ENCODE measurements at places on chromosomes 11 and 22.
A peak's percentile ranks its signal among the peaks of the same experiment; 100 is the strongest.

GRCh38 chr22:43260331-43261231 lies 73.6 kb upstream of the TTLL12 start:
- no peak for DNase-seq

DNA sequence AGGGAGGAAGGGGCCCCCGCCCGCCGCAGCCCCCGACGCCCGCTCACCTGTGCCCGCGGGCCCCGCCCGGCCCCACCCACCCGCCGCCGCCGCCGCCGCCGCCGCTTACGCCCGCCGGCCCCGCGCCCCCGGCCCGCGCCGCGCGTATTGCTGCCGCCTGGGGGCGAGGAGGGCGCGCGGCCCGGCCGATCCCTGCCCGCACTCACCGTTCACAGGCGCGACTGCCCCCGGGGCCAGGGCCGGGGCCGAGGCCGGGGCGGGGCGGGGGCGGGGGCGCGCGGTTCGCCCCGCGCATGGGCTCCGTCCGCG lies 212 bp downstream of the HRAS start:
- DNase-seq: no peak

GRCh38 chr22:17853073-17853472 lies 78.8 kb upstream of the BID start:
- peak; percentile 31 for DNase-seq

- DNase-seq: no peak
These were observed 101.6 kb downstream of the CSNK2A3 start for GRCh38 chr11:11251394-11251970.

DNA sequence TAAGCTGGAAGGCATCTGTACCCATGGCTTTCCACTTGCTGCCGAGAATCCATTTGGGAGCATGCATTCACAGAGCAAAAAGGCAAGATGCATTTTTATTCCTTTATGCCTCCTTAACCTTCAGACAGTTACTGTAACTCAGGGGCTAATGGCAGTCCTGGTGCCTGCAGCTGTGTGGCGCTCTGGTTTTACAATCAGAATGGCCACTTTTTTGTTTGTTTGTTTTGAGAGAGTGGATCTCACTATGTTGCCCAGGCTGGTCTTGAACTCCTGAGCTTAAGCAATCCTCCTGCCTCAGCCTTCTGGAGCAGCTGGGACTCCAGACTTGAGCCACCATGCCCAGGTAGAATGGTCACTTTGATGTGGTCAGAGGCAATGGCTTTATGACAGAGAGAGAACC lies 101.8 kb downstream of the NAV2 start:
- DNase-seq: peak; percentile 29

GRCh38 chr11:111602865-111603610 lies 789 bp downstream of the SIK2 start:
- peak; percentile 41 for DNase-seq

DNA sequence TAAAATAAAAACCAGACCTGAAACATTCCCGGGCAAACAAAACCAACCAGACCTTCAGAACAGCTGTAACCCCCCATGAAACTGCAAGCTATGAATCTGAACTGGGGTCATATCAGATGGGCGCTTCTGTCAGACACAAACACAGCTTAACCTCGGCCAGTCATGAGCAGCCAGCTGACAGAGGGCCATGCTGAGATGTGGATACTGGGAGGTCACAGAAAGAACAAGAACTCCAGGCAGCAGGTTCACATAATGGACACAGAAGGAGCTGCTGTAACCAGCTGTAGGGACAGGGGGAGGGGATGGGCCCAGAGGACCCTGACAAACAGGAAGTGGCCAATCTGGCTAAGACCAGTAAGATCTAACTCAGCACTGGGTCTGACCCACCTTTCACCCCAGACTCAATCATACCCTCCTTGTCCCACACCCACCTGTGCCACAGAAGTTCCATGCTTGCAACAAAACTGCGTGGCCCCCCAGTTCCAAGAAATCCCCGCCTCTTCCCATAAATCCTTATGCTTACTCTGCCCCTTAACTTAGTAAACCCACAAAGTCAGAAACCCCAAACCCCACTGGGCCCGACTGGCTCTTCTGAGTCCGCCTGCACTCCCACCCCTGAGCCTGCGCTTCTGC lies 4.0 kb downstream of the APOL4 start:
- no peak for DNase-seq

DNA sequence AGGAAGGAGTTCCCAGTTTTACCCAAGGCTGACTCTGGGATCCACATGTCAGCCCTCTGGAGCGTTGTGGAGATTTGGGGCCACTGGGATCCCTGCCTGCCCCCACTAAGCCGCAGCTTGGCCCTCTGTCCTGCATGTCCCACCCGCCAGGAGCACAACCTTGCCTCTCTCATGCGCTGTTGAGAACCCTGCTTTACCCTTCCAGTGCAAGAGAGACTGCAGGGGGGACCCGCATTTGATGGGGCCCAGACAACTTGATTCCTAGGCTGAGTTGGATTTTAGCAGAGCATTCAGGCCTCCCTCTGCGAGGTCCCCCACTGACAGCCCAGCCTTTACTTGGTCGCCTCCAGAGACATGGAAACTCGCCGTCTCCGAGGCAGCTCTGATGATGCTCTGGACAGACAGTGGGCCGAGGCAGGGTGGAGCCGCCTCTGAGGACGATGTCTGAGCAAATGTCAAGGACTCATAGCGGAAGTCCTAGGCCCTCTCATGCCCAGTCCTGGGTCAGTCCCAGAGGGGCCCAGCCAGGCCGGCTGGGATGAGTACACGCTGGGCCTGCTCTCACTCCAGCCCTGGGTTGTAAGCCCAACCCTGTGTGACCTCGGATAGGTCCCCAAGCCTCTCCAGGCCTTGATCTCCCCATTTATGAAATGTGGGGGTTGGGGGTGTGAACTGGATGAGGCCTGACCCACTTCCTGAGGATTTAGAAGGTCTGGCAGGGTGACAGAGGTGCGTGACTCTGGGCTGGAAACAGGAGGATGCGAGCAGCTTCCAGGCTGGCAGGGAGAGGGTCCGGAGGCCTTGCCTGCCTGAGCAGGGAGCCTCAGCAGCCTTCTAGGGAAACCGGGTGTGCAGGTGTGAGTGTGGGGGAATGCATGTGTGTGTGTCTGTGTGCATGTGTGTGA lies 630 bp downstream of the CD5 start:
- DNase-seq: no peak

- DNase-seq: no peak
These were observed 30.9 kb downstream of the INSC start for GRCh38 chr11:15145615-15146014.

DNA sequence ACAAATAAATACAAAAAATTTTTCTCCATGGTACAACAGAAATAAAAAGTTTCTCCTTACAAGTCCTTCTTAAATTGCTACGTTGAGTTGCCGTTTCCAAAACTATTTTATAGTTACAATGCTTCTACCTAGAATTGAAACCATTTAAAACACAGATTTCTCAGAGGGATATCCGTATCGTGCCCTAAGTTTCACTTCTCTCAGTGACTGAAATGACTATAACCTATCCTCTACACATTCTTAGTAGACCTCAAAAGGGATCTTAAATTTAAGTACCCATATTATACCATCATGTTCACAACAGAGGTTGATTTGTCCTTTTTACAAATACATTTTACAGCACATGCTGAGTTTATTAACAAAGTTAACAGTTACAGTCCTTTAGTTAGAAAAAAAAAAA lies 44.1 kb downstream of the USP28 start:
- no peak for DNase-seq

- no peak for DNase-seq
These were observed 78.0 kb downstream of the TSPAN18 start for GRCh38 chr11:44804449-44805437.

DNA sequence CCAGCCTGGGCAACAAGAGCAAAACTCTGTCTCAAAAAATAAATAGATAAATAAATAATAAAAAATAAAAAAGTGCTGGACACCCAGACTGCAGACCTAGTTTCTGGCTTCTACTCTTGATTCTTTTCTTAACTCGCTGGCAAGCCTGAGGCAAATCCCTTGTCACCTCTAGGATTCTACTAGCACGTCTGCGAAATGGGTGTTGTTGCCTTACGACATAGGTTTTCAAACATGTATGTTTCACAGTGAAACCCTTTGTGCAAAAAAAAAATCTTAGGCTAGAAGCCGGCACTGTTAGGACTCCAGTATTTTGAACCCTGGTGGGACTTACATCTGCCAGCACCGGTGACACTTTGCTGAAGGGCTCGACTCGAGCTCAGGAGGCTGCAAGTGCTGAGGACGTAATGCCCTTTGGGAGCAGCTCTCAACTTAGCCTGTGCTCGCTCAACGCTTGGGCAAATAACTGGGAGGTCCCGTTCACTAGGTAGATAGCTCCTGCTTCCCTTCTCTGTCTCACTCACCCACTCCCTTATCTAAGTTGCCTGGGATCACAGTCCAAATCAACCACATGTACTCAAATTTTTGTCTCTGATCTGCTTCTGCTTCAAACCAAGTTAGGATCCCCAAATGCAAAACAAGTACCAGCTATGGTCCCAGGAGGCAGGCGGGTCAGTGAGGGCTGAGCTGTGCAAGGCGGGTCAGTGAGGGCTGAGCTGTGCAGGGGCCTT lies 34.7 kb upstream of the MYH9 start:
- DNase-seq: no peak

- no peak for DNase-seq
These were observed 105.5 kb downstream of the KCNC1 start for GRCh38 chr11:17840101-17840548.

GRCh38 chr11:102238391-102238821 lies 78.9 kb upstream of the BIRC3 start:
- no peak for DNase-seq

GRCh38 chr11:12691473-12691872 lies 17.3 kb downstream of the TEAD1 start:
- DNase-seq: no peak

DNA sequence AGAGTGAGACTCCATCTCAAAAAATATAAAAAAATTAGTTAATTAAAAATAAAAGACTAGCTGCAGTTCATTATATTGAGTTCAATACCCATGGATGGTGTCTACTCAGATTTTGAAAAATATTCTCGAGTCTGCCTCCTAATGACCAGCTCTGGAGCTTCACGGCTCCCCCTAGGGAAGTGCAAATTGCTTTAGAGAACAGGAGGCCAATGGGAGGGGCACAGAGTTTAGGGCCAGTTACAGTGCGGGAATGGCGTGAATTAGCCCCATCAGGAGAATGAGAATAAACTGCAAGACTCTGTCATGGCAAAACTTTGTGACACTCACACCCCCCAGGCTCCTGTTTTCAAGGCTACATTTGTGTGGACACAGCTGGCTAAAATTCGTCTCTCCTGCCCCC lies 4.6 kb downstream of the FGF4 start:
- no peak for DNase-seq

GRCh38 chr11:11332141-11332710 lies 20.8 kb downstream of the CSNK2A3 start:
- no peak for DNase-seq

DNA sequence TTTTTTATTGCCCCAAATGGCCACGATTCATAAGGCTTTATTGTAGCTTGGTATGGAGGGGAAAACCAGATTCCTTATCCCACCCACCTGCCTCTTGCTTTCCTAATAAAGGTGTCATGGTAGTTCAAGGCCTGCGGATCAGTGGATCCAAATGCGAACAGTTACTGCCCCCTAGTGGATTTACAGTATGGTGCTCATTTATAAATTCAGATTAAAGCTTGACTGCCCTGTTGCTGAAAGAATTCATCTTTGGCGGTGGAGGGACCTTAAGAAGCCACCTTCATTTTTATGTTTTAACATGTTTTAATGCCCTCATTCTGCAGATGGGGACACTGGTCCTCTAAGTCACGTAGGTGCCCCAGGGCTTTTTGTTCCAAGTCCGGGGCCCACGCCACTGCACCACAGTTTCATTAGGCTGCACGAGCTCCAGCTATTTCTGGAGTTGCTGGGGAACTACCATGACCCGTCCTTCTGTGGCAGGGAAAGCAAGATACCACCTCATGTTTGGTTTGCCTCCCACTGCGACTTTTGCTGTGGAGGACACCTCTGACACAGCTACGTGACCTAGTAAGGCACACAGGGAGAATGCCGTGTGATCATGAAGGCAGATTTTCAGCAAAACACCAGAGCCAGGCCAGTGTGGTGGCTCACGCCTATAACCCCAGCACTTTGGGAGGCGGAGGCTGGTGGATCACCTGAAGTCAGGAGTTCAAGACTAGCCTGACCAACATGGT lies 15.6 kb upstream of the INCENP start:
- peak; percentile 78 for DNase-seq

DNA sequence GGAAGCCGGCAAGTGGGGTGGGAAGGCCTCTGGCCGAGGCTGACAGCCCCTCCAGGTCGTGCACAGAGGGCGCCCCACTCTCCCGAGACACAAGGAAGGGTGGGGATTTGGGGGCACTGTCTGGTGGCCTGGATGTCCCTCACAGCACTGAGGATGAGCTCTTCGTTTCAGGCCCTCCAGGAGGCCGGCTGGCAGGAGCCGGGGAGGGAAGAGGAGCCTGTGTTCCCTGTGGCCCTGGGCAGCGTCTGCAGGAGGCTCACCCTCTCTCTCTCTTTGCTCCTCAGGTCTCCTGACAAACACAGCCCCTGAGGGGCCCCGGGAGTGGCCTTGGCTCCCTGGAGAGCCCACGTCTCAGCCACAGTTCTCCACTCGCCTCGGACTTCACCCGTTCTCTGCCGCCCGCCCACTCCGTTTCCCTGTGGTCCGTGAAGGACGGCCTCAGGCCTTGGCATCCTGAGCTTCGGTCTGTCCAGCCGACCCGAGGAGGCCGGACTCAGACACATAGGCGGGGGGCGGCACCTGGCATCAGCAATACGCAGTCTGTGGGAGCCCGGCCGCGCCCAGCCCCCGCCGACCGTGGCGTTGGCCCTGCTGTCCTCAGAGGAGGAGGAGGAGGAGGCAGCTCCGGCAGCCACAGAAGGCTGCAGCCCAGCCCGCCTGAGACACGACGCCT lies 1078.0 kb downstream of the BRD1 start:
- DNase-seq: no peak

DNA sequence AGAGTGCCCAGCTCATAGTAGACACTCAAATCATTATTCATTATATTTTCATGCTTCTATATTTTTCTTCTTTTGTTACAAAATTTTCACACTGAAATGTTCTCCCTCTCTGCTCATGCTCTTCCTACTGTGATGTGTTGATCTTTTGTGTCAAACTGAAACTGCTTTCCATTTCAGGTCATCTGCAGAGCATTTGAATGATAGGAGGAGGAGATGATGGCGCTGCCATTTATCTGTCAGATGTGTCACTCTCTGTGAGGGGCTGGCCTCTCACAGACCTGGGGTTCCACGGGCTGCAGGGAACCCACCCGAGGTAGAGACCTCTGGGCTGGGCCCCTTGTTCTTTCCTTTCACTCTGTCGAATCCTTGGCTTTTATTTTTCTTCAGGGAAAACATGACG lies 41.1 kb downstream of the OR10A6 start:
- no peak for DNase-seq

DNA sequence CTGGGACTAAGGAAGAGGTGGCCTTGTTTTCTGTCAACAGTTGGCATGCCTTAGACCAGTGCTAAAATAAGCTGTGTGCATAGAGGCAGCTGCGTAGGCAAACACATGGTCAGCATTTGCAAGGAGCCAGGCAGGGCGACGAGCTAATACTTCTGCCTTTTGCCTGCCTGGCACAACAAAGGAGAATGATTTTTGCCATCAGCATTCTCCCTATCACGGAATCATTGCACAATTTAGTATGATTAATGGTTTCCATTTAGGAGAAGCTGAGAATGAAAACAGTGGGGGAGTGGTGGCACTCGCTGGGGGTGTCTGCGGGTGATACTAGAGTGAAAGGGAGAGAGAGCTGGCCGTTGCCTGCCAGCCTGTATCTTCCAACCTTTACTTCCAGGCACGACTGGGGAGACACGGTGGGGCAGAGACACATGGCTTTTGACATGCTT lies 336.0 kb downstream of the CADM1 start:
- no peak for DNase-seq

- no peak for DNase-seq
These were observed 564 bp downstream of the LRRC51 start for GRCh38 chr11:72081184-72081644.

GRCh38 chr22:23239429-23239828 lies 59.1 kb downstream of the BCR start:
- no peak for DNase-seq
